ENCODE measurements at places on chromosomes 7 and 10.

DNA sequence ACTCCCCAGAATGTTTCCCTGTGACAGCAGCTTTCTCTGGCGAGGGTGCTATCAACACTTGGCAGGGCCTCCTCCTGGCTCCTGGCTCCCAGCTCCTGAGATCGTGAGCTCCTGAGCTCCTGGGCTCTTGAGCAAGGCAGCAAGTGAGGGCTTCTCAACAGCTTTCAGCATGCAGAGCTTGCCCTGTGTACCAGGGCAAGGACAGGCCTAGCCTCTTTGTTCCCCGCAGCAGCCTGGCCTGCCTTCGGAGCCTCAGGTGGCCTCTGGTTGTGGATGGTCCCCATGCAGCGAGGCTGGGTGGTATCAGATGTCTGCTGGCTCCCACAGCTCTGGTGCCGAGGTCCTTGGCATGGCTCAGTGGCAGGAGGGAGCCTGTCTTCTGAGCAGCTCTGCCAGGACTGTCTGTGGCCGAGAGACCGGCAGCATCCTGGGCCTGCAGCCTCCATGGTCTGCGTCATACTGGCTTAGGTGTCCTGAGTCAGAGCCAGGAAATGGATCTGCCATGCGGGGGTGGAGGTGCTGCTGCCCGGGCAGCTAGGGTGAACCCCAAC is 44.2 kb downstream of the ZMIZ1 start:
- no peak for DNase-seq

DNA sequence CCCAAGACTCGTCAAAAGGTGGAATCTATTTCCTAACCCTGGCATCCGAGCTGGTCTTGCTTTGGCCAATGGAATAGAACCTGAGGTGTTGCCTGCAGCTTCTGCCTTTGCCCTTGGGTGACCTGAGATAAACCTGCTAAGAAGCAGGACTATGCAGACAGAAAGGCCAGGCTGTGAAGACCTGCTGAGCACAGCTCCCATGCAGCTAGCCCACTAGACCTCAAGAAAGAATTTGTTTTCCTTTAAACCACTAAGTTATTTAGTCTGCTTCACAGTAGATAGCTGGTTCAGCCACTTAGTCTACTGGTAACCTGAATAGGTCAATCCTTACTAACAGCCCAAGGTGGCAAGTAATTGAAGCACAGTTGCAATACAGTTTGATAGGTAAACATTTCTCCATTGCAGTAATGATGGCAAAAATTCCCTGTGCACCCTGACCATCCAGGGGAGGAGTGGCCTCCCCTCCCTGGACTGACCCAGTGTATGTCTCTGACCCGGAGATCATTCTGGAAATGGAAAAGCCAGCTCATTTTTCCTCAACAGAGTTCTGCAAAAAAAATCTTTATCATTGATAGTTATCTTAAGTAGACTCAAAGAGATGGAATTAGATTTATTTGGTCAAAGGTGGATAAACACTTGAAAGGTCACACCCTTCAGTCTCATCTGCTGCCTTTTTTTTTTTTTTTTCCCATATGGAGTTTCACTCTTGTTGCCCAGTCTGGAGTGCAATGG is 20.0 kb downstream of the TNS3 start:
- DNase-seq = no peak

GRCh38 chr10:31149835-31150512 is 118.3 kb upstream of the ZNF438 start:
- no peak for DNase-seq

- DNase-seq = no peak
Measured at GRCh38 chr10:80709866-80710265, 172.2 kb downstream of the SH2D4B start.

- DNase-seq = no peak
Measured at GRCh38 chr10:114388275-114388674, 16.0 kb downstream of the AFAP1L2 start.

DNA sequence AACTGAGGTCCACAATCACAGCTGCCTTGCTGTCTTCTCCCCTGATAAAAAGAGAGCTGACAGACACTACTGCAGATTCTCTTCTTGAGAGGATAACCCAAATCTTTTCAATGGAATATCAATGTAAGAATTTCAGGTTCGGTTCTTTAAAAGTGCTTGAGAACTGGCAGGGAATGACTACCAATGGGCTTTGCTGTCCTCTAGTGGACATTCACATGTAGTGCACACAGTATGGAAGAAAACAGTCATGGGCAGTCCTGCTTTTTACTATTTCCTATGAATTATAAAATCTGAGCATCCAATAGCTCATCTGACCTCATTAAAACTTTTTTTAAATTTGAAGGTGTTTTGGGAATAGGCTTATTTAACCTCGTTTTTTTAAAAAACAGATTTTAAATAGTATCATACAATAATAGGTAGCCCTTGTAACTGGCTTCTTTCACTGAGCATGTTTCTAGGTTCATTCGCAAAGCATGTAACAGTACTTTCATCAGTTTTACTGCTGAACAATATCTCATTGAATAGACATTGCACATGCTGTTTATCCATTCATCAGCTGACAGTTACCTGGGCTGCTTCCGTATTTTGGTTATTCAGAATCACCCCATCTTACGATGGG is 18.3 kb downstream of the FZD9 start:
- DNase-seq = no peak

- DNase-seq = no peak
Measured at GRCh38 chr10:130015075-130015695, 51.1 kb upstream of the EBF3 start.

DNA sequence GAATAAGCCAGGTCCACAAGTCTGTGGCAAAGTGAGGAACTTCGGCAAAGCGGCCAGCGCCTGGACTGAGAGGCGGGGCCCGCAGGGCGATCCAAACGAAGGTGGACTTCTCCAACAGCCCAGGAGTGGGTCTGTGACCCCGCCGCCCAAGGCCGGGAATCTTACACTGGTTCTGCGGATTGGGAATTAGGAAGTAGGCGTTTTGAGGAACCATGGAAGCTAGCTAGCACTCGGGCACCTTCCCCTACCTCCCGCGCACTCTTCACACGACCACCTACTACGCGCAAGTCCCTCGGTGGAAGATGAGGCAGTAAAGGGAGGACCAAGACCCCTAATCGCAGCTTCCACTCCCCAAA is 570 bp upstream of the ARF5 start:
- no peak for DNase-seq

GRCh38 chr10:128286762-128287500 is 160.7 kb upstream of the MKI67 start:
- no peak for DNase-seq

GRCh38 chr10:88508796-88509195 is 74.3 kb downstream of the RNLS start:
- no peak for DNase-seq

DNA sequence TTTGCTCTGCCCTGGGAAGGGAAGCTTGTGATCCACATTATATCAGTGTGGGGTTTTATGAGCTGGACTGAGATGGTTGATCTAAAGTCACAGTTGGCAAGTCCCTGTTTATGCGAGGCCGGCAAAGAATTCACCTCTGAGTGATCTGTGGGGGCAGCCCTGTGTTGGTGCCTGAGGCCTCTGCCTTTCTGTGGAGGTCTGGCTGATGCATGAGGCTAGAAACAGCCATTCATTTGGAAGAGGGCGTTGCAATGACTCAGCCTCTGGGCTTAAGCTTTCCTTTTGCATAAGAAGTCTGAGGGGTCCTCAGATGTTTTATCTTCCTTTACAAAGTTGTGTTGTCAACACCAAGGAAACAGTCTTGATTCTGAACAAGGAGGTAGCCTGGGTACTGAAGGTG is 126.9 kb downstream of the MGMT start:
- no peak for DNase-seq

DNA sequence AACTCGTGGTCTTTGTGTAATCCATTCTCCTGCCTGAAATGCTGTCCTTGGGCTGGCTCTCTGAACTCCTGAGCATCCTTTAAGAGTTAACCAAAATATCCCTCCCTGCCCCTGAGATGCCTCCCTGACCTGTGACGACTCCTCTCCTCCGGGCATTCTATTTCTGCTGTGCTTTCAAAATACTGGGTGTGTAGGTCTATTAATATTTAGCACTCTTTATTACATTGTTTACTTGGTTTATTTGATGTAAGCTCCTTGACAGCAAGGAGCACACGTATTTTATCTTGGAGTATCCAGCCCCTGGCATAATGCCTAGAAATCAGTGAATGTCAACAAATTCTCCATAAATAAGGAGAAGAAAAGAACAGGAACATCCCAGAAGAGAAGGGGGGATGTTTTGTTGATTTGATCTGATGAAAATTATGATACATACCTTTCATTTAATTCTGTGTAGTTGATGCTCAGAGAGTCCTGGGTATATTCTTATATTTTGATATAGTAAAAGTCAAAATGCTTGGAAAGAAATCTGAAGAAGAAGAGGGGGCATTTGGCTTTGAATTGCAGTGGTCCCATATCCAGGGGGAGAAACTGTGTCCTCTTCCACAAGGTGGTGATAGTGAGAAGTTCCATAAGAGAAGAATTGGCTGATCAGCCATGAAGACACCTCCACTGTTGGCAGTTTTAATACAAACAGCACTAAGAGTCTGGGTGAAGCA is 107.7 kb upstream of the MPP7 start:
- no peak for DNase-seq

- no peak for DNase-seq
Measured at GRCh38 chr7:113831556-113831955, 87.3 kb downstream of the PPP1R3A start.

DNA sequence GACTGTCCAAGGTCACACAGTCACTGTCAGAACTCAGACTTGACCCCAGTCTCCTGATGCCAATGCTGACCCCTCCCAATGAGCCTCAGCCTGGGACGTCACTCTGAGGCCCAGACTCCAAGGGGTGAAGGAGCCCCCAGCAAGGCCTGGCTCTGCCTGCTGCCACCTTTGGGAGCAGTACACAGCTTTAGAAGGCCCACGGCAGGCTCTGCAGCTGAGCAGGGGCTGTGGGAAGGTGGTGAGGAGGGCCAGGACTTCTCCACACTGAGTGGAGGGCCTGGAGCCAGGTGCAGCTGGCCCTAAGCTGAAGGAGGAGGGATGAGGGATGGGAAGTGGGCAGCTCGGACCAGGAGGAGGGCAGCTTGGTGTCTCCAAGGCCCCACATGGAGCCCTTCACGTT is 23.9 kb upstream of the ZMIZ1 start:
- no peak for DNase-seq

DNA sequence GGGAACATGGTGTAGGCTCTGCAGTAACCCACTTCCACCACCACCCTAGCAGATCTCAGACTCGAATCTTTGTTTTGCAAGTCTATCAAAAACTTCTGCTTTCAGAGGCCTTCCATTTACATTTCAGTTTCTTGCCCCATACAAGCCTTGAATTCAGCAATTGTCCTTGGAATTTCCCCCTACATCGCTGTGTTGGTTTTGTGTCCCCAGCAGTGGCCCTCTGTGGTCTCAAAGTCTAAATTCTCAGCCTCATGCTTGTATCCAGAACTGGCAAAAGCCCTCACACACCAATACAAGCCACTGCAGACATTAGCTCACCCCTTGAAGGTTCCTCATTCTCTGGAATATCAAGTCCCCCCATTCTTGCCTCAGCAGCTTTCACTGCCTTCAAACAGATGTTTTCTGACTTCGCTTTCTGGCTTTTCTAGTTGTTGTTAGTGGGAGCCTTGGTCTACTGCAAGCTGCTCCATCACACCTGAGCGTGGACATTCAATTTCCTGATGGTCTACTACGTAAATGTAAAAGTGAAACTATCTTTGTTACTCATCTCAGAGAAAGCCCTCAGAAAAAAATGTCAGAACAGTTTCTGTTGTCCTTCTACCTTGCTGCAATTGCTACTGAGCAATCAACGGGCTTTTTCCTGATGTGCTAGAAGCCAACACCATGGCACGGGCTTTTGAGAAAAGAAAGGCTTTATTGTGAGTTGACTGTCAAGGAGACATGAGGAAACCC is 1.8 kb upstream of the NUB1 start:
- DNase-seq = no peak

DNA sequence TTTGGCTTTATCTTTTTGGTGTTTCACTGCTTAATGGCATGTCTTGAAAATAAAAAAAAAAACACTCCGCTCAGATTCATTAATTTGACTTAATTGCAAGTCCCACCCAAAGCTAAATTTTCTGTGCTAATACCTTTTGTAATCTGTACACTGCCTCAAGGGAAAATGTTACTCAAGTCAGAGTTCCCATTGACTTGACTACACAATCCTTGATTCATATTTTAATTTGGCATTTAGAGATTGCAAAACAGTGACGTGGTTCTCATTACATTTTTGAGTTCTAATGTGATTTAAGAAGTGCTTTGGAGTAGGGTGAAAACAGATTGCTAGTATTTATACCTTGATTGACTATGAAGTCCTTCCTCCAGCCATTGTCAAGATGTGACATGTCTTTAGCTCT is 21.3 kb upstream of the LIPM start:
- no peak for DNase-seq

GRCh38 chr7:91503934-91504555 is 239.8 kb downstream of the FZD1 start:
- no peak for DNase-seq

DNA sequence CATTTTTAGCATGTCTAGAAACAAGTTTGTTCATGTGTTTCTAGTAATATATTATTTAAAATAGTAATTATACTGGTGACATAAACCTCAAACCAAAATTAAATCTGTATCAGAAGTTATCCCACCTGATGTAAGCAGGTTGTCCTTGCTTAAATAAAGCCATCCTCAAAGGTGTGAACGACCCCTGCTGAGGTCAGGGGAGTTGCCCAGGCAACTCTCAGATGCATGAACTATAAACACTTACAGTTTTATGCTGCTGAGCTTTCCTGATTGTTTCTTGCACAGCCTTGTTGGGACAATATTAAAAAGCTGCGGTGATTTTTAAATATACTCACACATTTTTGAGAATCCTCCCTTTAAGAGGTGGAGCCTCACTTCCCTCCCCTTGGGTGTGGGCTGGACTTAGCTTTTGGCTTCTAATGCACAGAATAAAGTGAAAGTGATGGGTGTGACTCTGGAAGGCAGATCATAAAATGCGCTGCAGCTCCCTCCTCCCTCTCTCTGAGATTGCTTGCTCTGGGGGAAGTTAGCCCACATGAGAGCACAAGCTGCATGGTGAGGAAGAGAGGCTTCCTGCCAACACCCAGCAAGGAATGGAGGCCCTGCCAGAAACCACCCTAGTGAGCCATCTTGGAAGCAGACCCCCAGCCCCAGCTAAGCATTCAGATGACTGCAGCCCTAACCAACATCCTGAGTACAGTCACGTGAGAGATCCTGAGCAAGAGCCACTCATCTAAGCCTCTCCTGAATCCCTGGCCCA is 152.7 kb downstream of the SKIDA1 start:
- peak; percentile 8 for DNase-seq

- no peak for DNase-seq
Measured at GRCh38 chr10:14873090-14873760, 5.4 kb upstream of the SUV39H2 start.

GRCh38 chr7:125424721-125425120 is 495.1 kb upstream of the POT1 start:
- DNase-seq = no peak

All from activated T-cell treated with anti-CD3 and anti-CD28 coated beads for 24 hours (primary cell).